ENCODE measurements at places on chromosomes 3 and 15. TPM values are rescaled to one million over a fixed set of nuclear protein-coding genes. Genes with fewer than 3 reads are reported as not detected.

DNA sequence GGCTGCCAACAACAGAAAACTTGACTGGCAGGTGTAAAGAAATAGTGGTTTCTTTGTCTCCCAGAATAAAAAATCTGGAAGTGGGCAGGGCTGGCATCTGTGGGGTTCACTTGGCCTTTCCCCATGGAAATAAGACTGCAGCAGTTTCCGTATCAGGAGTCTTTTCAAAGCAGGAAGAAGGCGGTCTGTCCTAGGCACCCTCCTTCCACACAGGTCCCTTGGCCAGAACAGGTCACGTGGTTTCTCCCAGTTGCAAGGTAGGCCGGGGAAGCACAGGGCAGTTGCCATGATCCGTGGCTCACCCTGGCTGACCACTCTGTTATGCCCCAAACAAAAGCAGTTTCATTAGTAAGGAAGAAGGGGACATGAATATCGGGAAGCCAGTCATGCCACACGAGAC lies 45.4 kb downstream of the ZDHHC19 start:
- DNase-seq: no peak

ADAMTS7 gene
- total RNA-seq: 188 TPM

DNA sequence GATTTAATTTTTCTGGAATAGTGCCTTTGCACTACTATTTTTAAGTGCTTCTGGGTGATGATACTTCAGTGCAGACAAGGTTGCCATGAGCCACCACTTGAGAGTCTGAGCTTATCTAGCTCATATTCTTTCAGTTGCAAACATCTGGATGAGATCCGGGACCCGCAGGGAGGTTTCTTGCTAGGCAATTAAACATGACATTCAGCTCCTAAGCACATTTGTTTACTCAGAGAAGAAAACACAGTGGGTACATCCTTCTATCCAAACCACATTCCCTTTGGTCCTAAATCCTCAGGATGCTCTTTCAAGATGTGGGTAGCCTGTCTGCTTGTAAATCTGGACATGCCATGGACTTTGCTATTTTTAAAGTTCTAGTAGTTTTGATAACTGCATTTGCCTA lies 12.0 kb downstream of the PLSCR1 start:
- DNase-seq: no peak

GRCh38 chr3:182585532-182586150 lies 207.7 kb upstream of the ATP11B start:
- no peak for DNase-seq

DNA sequence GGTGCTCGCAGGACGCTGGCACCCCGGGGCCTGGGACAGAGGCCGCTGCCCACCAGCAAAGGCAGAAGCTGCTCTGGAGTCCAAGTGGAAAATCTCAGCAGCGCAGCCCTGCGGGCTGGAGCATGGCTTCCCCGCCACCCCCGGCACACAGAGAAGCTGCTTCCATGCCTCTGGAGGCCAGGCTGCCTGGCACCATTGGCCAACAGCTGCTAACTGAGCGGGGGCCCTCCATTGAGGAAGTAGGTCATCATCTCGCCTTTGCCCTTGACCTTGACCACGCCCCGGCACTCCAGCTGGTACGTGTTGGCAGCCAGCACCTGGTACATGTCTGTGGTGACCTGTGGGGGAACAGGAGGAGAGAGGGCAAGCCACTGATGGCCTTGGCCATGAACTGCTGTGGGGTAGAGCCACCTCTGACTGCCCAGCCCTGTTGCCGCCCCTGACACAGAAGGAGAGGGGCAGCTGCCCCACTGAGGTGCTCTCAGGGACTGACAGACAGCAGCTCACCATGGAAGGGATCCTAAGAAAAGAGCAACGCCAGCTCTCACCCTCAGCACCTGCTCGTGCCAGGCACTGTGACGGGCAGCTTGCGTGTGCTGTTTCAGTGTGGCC lies 82.8 kb downstream of the SEC22A start:
- peak; percentile 75 for DNase-seq

ALG1L2 gene
- 2.1 TPM for total RNA-seq

TRPC1 gene
- total RNA-seq: 16.6 TPM

DNA sequence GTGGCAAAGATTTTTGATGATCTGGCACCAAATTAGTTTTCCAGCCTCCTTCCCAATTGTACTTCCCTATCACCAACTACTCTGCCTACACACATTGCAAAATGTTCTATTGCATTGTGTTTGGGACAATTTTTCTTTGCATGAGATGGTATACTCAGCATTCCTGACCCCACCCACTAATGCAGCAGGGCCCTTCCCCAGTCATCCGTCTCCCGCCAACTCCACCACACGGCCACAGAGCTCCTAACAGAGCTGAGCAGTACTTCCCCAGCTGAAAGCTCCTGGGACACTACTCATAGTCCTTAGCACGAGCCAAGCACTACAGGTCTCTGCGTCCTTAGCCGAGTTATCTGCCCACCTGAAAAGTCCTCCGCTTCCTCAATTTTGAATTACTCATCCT lies 34.2 kb downstream of the TXNRD3 start:
- no peak for DNase-seq

DNA sequence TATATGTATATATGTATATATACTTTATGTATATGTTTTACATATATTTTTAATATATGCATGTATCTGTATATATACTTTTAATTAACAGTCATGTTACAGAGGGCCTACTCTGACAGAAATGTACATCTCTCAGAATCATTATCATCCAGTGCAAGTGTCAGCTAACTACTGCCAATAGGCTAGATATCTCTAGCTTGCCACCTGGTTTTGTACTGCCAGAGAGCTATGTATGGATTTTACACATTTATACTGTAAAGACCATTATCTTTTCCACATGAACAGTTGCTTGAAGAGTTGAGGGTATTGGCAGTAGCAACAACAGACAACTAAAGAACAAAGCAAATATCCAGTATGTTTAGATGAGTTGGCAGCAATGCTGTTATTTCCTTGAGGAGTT lies 99.7 kb upstream of the VGLL3 start:
- no peak for DNase-seq

GRCh38 chr15:25800761-25801515 lies 62.2 kb downstream of the ATP10A start:
- DNase-seq: peak; percentile 75

GRCh38 chr3:11167590-11167989 lies 13.3 kb downstream of the HRH1 start:
- DNase-seq: no peak

DNA sequence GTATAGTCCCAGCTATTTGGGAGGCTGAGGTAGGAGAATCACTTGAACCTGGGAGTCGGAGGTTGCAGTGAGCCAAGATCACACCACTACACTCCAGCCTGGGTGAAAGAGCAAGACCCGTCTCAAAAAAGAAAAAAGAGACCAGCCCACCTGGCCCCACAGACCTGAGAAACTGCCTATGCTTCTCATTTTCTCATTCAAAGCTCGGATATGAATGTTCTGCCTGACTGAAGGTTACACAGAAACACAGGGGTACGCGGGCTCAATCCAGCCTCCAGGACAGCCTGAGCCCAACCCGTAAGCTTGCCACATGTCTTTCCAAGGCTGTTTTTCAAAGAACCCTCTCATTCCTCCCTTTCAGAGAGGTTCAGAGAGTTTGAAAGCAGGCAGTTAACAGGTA lies 9.7 kb upstream of the LRRC15 start:
- DNase-seq: no peak

- DNase-seq: no peak
These were observed 98.0 kb upstream of the SLC6A6 start for GRCh38 chr3:14304101-14305045.

RTP4 gene
- not detected for total RNA-seq

SYNPR gene
- total RNA-seq: not detected

GRCh38 chr15:96515371-96515770 lies 184.9 kb downstream of the NR2F2 start:
- no peak for DNase-seq

DNA sequence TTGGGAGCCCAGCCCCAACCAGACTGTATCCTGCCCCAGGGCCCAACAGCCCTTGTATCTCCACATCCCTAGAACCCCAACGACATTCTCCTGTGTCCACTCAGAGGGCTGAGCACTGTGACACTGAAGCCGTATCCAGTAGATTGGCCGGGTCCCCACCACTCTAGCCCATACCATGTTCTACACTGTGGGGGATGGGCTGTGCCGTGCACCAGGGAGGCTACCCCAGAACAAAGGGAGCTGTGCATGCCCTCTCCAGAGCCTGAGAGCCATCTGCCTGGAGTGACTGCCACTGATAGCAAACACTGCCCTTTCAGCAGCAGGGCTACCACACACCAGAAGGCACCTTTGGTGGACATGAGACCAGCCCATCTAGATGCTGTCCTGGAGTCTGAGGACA lies 37.1 kb upstream of the CP start:
- DNase-seq: no peak

EAF2 gene
- total RNA-seq: 2.4 TPM

GRCh38 chr15:96549136-96549535 lies 218.6 kb downstream of the NR2F2 start:
- DNase-seq: no peak

DNA sequence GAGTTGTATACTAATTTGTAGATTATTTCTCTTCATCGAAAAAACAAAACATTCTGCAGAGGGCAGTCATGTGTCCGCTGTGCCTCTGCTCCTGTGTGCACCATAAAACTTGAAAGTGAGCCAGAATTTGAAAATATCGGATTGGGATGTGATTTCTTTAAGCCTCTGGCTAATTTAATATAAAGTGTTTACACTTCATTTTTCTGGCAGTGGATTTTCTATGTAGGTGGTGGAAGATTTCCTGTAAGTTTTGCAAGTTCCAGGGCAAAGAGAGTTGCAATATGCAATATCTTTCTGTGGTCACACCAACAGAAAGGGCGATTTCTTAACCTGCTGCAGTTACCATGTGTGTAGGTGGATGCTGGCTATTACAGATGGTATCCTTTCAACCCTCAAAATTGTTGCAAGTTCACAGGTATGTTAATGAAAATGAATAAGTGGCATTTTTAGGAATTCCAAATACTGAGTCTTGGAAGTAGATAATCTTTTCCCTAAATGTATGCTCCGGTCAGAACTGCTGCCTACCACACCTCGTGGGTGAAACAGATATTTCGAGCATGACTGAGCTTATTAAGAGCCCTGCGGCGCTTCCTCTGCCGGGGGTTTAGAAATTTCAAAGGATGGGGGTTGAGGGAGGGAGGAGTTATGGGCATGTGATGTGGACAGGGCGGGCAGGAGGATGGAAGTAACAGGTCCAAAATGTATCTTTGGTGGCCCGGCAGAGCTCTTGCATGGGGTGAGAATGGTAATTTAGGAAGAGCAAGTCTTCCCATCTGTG lies 134.0 kb downstream of the PGPEP1L start:
- DNase-seq: no peak

- no peak for DNase-seq
These were observed 121.1 kb upstream of the ACP3 start for GRCh38 chr3:132196113-132196512.

FBXO40 gene
- total RNA-seq: not detected

- DNase-seq: peak; percentile 88
These were observed 161.6 kb upstream of the PDZRN3 start for GRCh38 chr3:73786321-73786807.

GRCh38 chr15:36075333-36075732 lies 504.1 kb upstream of the CDIN1 start:
- no peak for DNase-seq

- no peak for DNase-seq
These were observed 100.4 kb downstream of the IMPG2 start for GRCh38 chr3:101219842-101220560.

- no peak for DNase-seq
These were observed 554.1 kb downstream of the GOLGA6L6 start for GRCh38 chr15:19987389-19988048.

- no peak for DNase-seq
These were observed 276.6 kb upstream of the TPM1 start for GRCh38 chr15:62765916-62766315.

- DNase-seq: no peak
These were observed 34.0 kb downstream of the MINDY2 start for GRCh38 chr15:58805095-58805494.

ZSCAN2 gene
- 20.6 TPM for total RNA-seq

SCAANT1 gene
- not detected for total RNA-seq

GRCh38 chr3:159884661-159885402 lies 103.8 kb upstream of the IL12A start:
- DNase-seq: no peak

- no peak for DNase-seq
These were observed 216.5 kb upstream of the PEX5L start for GRCh38 chr3:180253283-180253682.

- DNase-seq: no peak
These were observed 108.9 kb upstream of the THBS1 start for GRCh38 chr15:39471785-39472574.

DNA sequence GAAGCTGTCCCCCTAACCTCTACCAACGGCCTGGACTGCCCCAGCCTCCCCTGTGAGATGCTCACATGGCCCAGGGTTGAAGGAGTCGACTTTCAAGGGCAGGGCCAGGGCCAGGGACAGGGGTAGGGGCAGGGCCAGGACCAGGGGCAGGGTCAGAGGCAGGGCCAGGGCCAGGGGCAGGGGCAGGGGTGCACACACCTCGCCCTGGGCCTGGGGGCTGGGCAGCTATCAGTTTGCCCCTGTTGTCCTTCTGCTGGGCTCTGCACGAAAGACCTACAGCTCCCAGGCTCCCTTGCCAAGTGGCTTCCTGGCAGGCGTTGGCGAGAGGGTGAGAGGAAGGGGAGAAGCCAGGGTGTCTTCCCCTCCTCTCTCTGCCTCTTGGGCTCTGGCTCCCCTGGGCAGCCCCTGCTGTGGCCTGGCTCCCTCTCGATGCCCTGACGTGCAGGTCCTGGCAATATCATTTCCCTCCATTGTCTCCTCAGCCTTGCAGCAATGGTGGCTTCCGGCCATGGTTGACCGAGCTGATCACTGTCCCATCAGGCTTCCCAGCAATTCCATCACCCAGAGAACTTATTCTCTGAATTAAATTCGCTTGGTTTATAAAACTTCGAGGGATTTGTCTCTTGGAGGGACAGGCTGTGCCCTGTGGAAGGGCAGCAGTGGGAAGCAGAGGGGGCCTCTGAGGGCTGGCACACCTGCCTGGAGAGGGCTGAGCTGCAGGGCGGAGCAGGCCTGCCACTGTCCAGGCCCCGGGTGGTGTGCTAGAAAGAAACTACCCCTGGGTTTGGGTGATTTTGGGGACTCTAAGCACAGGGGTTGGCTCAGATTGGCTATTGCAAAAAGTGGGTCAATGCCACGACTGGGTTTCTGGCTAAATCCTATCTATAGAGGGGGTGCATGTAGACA lies 13.9 kb downstream of the PRR23E start:
- peak; percentile 77 for DNase-seq

DNA sequence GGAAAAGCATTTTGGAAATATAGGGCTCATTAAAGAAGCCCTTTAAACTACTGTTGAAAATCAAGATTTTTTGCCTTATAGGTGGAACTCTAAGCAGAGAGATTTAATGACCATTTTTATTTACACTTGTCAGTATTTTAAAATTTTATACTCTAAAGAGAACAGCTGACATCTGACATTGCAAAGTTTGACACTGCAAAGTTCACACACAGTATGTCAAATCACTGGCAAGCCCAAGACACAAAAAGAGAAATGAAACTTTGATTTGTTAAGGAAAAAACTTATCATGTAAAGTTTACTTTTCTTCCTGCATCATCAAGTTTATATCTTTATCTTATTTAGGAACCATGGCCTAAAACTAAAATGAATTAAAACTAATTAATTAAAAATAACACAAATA lies 40.2 kb downstream of the DPH6 start:
- DNase-seq: no peak
